ENCODE measurements at places on chromosomes 3 and 15.

GRCh38 chr15:60326343-60326742 is 71.4 kb downstream of the ANXA2 start:
- no peak for DNase-seq

DNA sequence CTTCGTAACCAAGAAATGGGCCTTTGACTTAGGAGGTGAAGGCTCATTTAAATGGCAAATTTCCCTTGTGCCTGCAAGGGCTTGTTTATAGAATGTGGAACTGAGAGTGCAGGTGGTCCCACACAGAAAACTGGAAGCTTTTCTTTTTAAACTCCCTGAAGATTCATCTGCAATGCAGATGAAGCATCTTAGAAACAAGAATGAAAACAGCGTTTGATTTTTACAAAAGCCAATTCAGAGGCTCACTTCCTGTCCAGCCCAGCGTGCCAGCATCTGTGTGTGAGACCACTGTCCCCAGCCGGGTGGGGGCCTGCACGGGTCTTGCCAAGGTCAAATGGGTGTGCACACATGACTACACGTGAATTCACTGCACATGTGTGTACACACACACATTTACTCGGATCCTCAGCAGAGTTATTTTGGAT is 94.7 kb downstream of the LINGO1 start:
- DNase-seq, result peak; percentile 53

DNA sequence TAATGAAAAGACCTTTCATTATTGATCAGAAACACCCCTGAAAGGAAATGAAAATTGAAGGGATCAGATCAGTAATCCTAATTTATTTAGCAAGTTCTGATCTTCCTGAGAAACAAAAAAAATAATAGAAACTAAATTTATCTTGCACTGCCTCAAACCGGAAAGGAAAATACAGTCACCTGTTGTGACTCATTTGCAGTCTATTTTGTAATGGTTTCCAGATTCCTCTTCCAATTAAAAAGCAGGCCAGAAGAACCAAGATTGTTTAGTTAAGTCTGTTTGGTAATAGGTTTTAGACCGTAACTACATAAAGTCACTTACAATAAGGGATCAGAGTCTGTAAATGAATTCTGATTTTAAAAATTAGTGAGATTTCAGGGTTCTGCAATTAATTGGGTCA is 49.7 kb upstream of the ATOSA start:
- no peak for DNase-seq

- DNase-seq, result no peak
These were observed 83.4 kb downstream of the RBPMS2 start for GRCh38 chr15:64691896-64692565.

DNA sequence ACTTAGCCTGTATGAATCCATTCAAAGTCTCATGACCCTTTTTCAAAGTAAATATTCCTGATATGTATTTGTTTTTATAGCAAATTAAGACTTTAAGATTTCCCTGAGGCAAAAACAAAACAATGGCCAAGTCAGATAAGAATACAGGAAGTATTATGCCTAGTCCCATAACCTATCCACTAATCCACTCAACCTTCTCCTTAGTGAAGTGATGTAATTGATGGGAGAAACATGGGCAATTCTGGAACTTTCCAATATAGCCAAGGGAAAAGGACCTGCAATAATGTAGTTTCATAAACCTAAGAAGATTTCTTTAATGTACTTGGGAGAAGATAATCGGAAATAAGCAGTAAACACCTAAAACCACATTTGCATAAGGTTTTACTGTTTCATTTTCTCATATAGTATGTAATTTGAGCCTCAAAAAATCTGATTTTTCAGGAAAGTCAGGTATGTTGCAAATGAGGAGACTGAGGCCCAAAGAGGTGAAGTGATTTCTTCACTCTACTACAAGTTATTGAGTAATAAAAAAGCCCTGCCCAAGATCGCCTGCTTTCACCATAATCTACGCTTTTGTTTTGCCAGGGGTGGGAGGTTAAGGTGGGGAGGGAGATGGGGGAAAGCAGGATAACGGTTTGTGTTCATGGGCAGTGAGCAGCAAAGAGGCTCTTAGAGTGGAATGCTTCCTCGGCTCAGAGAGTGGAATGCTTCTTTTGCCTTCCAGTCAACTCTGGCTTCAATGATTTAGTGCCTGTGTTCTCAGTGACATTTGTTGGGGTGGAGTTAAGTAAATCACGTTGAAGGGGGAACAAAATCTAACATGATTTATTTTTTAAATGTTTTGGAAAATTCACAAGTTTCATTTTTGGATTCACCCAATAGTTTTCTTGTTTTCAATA is 95.0 kb upstream of the FNDC3B start:
- no peak for DNase-seq

- DNase-seq, result no peak
These were observed 214.4 kb upstream of the CBLB start for GRCh38 chr3:106083207-106083606.

- DNase-seq, result no peak
These were observed 1716.1 kb downstream of the SI start for GRCh38 chr3:163362151-163362550.

DNA sequence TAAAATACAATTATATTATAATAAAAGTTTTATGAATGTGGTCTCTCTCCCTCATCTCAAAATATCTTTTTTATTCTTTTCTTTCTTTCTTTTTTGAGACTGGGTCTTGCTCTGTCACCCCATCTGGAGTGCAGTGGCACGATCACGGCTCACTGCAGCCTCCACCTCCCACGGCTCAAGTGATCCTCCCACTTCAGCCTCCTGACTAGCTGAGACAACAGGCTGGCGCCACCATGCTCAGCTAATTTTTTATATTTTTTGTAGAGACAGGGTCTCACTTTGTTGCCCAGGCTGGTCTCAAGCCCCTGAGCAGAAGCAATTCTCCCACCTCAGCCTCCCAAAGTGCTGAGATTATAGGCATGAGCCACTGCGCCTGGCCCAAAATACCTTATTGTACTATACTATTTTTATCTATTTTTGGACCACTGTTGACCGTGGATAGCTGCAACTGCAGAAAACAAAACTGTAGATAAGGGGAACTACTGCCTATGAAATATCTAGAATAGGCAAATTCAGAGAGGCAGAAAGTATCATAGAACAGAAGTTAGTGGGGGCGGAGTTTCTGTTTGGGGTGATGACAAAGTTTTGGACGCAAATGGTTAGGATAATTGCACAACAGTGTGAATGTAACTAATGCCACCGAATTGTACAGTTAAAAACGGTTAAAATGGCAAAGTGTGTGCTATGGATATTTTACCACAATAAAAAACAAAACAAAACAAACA is 66.6 kb downstream of the SLC12A8 start:
- DNase-seq, result no peak

GRCh38 chr3:151580591-151580990 is 119.7 kb upstream of the IGSF10 start:
- DNase-seq, result no peak

GRCh38 chr3:171788546-171789351 is 21.5 kb downstream of the PLD1 start:
- DNase-seq, result no peak

DNA sequence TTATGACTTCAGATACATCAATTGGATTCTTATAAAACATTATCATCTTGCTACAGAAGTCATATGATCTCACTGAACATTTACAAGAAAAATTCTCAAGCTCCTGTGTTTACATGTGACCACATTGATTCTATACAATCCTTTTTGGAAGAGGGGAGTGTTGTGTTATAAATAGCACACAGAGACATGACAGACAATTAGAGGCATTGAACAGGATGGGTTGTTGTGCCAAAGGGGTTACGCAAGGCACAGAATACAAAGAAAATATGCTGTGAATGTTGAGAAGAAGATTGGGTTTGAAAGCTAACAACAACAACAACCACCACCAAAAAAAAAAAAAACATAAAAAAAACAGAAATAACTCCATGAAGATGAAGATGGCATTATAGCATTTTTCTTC is 32.5 kb upstream of the TBL1XR1 start:
- no peak for DNase-seq

GRCh38 chr3:137792626-137793271 is 28.6 kb downstream of the SOX14 start:
- DNase-seq, result peak; percentile 10

- no peak for DNase-seq
These were observed 338.5 kb upstream of the THBS1 start for GRCh38 chr15:39242345-39242744.

DNA sequence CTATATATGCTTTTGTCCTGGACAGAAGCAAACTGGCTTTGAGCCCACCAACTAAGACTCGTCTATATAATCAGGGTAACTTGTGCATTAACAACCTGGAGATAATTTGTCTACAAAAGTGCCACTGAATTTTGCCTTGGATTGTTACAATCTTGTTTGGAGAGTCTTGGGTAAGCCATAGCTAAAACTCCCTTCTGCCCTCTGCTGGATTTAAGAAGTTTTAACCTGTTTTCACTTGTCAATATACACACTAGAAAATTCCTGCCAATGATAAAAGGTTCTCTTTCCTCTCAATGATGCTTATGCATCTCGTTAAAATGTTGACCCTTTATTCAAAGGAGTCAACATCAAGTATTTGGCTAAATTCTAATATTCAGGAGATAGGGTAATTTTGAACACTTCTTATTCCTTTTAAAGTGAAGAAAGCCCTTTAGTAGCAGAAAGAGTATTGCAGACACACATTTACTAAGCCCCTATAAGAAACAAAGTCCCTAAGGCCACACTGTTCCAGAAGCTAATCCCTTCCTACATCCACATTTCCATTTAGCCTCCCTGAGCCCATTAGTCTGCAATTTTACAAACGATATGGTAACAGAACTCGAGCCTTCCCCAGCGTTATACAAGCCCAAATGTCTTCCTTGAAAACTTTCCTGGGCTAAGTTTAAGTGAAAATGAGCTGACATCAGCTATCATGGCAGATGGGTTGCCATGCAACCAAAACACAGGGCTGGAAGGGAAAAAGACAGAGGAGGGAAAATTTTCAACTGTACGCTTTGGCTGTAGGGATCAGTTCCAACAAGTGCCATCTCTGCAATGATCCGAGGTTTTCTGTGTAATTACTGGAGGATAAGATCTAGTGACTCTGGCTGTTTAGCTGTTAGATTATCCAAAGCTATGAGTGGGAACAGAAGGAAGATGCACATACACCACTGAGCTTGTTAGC is 75.9 kb upstream of the FGF12 start:
- DNase-seq, result no peak

DNA sequence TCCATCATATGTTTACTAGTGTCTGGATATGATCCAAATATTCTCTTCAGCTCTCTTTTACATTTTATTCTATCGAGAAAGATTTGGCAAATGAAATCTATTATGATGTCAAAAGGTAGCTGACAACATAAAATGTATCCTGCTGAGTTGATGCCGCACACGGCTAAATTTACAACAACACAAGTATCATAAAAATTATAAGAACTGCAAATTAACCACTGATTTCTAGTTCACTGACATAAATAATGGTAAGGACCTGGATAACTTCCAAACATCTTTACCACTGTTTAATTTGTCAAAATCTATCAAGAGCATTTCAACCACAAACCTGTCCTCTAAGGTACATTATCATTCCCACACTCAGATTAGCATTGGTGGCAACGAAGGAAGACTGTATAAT is 244.5 kb downstream of the FOXP1 start:
- DNase-seq, result no peak

- DNase-seq, result no peak
These were observed 5.9 kb downstream of the DUOX2 start for GRCh38 chr15:45107941-45108630.

DNA sequence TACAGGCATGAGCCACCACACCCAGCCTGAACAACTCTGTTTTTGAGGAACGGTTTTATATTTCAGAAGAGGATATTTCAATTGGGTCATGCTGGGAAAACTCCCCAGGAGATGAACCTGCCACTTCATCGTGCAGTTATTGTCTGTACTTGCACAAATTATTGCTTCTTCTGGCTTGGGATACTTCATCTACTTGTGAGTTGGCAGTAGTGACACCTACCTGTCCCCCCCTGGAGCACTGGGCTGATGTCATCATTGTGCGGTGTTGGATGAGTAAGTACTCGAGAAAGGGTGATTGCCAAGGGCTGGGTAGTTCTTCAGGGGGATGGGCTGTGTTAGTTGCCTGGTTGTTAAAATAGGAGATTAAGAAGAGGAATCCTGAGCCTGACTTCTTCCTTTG is 85.1 kb upstream of the SAMMSON start:
- DNase-seq, result no peak

- DNase-seq, result no peak
These were observed 84.5 kb upstream of the STT3B start for GRCh38 chr3:31448035-31448881.

DNA sequence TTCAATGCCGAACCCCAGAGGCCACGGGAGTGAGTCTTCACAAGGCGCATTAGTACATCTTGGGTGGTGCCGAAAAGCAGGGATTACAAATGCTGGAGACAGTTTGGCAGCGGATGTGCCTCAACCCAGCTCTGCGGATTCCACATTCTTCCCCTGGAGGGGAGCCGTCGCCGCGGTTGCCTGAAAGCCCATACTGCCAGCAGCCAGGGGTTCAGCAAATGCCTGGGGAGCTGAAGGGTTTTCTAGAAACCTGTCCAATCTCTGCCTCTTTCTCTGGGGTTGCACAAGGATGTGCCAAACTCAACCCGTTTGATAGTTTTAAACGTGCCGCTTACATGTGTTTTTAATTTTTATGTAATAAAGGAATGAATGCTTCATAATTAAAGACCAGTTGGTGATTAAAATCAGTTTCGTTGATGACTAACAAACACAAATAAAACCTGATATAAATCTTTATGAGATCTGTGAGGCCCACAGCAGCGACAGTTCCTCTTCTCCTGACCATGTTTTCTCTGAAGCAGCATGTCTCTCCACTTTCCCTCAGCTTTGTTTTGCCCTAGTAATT is 74.6 kb upstream of the LEKR1 start:
- no peak for DNase-seq

GRCh38 chr3:124903896-124904834 is 17.0 kb upstream of the ITGB5 start:
- DNase-seq, result no peak

DNA sequence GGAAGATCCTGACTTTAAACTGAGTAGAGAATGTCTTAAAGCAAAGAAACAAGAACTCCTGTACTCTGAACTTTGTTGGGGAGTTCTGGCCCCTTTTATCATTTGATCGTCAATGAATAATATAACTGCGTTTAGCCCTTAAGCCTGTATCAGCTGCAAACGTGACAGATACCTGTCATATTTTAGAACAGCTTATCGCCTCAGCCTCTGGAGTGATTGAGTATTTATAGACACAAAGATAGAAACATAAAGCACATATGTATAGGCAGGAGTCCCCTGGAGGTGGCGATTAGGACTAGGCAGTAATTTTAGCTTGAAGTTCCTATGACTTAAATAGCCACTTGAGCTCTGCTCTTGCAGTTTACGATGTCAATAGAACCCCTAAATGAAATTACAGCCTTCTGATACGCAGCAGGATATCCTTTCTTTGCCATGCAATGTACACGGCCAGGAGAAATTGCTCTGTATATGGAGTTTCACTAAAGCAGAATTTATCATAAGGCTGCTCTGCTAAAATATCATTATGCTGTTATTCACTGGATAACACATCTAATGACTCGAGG is 321.8 kb downstream of the TIGIT start:
- no peak for DNase-seq

Measured in GM12891 (cell line).